CD4-positive, alpha-beta T cell treated with Interleukin-15 for 1 hour (primary cell): ENCODE measurements at places on chromosomes 7 and 10.

- DNase-seq: no peak
Observed at GRCh38 chr10:5373307-5373706, 8.5 kb downstream of the UCN3 start.

DNA sequence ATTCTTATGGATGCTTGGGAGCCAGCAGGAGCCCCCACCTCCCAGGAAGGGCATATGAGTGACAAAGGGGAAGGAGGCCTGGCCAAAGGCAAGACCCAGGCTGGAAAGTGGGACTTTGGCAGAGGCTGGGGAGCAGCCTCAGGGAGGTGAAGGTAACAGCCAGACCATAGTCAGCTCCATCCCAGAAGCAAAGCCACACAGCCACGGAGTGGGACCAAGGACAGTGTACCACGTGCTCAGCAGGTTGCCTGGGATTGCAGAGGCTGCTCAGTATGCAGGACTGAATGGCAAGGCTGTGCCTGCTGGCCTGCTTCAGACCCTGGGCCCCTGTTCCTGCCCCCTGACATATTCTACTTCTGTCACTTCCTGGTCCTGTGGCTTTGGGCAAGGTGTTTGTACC lies 17.6 kb upstream of the GPR26 start:
- no peak for DNase-seq

GRCh38 chr10:118957966-118958365 lies 71.5 kb upstream of the NANOS1 start:
- no peak for DNase-seq

DNA sequence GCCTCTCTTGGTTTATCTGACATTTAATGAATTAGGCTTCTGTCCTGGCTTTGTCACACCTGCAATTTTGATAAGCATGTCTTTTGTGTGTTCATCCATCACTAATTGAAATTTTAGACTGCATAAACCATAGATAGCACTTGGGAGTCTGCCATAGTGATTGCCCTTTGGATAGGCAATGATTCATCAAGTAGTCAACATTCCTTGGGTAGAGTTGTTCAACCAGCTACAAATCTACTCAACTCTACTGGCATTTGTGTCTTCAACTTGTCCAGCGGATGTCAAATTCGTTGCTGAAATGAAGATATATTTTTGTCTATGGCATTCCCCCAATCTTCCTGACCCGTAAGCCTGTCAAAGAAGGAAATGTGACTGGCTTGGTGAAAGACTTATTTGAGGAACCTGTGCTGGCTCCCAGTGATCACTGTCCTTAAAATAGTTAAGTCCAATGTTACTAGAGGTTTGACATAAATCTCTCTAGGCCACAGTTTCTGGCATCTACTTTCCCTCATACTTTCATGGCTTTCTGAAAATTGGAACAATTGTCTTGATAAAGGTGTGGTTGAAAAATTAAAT lies 33.7 kb upstream of the CREB5 start:
- no peak for DNase-seq

- no peak for DNase-seq
Observed at GRCh38 chr10:95397747-95398146, 106.9 kb upstream of the PDLIM1 start.

- no peak for DNase-seq
Observed at GRCh38 chr7:45583296-45583695, 9.1 kb downstream of the ADCY1 start.

GRCh38 chr7:676972-677385 lies 49.5 kb upstream of the DNAAF5 start:
- DNase-seq: no peak

GRCh38 chr7:2037808-2038522 lies 194.8 kb downstream of the MAD1L1 start:
- peak; percentile 16 for DNase-seq

- no peak for DNase-seq
Observed at GRCh38 chr10:18500576-18500975, 150.8 kb downstream of the NSUN6 start.

- no peak for DNase-seq
Observed at GRCh38 chr10:95505084-95505610, 56.0 kb downstream of the SORBS1 start.

DNA sequence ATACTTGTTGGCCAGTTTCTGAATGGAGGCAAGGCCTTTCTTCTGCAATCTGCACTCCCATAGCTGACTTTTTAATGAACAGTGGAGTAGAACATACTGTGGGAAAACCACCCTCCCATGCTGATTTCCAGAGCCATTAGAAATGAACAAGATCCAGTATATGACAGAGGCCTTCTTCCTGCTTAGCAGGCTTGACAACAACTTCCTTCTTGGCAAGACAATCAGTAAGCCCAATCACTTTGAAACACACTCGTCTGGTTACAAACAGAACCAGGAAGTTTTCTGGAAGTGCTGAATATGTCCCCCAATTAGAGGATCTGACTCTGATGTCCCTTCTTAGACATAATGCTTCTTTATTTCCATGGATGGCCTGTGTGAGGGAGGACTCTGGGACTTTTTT lies 103.4 kb downstream of the SAMD9 start:
- DNase-seq: no peak

DNA sequence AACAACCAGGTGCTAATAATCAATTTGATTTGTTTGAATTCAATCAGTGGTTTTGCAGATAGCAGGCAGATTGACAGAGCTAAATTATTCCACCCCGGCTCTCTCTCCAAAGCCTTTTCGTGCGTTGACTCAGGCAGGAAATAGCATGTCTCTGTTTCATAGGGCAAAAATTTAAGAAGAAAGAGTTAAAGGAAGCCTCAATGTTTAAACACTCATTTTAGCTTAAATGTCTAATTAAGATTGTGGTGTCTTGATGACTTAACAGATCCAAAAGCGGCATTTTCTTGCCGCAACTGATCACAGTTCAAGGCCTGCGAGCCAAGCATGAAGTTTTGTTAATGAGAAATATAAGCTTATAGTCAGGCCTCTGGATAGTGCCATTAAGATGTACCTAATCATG lies 1051.1 kb upstream of the AUTS2 start:
- no peak for DNase-seq

GRCh38 chr10:122182308-122182707 lies 88.8 kb upstream of the BTBD16 start:
- DNase-seq: no peak

DNA sequence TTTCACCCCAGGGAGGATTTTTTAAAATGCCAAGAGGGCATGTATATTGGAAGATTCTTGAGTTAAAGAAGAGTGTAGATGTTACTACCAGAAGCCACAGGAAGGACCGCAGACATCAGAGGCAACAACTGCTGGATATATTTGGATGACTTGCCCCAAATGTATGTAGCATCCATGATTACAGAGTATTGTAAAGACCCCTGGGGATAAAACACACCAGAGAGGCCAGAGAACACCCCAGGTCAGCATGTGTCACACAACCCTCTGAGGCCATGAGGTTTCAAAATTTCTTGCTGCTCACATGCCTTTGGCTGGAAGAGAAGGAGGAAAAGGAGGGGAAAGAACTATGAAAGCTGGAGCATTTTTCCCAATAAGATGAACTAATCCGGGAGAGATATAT lies 108.0 kb upstream of the LSM8 start:
- DNase-seq: no peak

DNA sequence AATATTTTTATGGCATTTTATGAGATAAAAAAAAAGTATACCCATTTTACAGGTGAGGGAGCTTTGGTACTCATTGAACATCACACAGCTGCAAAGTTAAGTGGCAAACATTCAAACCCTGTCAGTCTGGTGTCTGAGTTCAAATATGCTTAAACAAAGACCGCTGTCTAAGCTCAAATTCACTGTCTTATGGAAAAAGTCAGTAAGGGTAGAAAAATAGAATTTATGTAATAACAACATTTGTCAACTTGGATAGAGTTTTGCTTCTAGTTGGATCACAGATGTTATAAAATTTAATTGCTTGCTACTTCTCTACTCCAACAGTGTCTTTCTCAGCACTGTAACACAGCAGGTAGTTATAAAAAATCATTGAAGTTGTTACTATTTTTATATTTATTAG lies 161.7 kb upstream of the CSTF2T start:
- no peak for DNase-seq

GRCh38 chr7:50838675-50839377 lies 56.1 kb upstream of the GRB10 start:
- no peak for DNase-seq

DNA sequence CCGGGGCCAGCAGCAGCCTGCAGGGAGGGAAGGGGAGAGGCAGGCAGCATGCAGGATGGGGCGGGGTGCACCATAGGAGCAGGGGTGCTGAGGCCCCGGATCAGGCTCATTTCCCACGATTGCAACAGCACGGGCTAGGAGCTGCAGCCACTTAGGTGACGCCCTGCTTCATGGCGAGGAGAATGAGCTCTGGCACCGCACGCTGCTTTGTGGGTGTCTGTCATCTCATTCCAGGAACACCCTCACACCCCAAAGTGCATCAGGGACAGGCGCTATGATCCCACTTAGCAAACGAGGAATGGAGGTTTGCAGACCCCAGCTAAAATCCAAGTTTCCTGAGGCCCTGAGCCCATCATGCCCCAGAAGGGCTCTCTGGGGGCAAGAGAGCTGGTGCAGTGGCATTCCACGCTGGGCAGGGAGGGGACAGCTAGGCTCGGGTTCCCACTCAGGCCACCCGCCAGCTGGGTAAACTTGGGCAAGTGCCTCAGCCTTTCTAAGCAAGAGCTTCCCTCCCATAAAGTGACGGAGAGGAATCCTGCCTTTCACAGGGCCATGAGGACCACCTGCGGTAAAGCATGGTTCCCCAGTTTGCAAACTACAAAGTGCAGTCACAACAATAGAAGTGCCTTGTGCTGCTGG lies 9.3 kb downstream of the KCNH2 start:
- no peak for DNase-seq

DNA sequence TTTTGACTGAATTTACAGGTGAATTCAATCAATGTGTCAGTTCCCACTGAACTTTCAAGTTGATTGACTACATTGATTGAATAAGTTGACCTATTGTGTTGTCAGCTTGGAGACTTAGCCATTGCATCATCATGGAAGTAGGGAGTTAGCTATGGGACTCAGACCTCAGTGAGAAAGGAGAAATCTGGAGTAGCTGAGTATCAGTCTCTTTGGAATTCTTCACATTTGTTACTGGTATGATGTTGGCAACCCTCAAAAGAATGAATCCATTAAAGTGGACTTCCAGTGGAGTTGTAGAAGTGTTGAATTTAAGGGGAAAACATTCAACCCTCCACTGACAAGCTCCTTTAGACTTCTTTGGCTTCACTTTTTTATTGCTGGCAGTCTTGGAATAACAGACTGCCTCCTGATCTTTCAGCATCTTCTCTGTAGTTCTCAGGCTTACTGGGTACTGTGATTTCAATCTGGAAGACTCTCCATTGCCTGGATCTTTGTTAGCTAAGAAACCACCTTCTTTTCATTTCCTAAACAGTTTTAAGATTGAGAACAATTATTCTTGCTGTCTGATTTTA lies 160.3 kb upstream of the NRP1 start:
- DNase-seq: no peak
